Activated naive CD4-positive, alpha-beta T cell treated with anti-CD3 and anti-CD28 coated beads for 36 hours (primary cell): ENCODE measurements at places on chromosomes 16 and 17. TPM values are rescaled to one million over a fixed set of nuclear protein-coding genes. Genes with fewer than 3 reads are reported as not detected.
A peak's percentile ranks its signal among the peaks of the same experiment; 100 is the strongest.

- no peak for DNase-seq
- no peak overlapping the region for H3K4me3 ChIP-seq
- H3K27ac ChIP-seq: no peak overlapping the region
Measured at GRCh38 chr17:74920642-74921025, 2.4 kb downstream of the USH1G start.

- H3K27me3 ChIP-seq: no peaks in the 10 kb centered on the region
- H3K27ac ChIP-seq: peak overlapping the region; percentile 41
- no peak for DNase-seq
- H3K36me3 ChIP-seq: peaks cover 33% of the 10 kb centered on the region
- H3K4me1 ChIP-seq: peaks cover 34% of the 10 kb centered on the region
Measured at GRCh38 chr16:16021988-16022682, 72.7 kb downstream of the ABCC1 start.

- peaks cover 3% of the 10 kb centered on the region for H3K36me3 ChIP-seq
- H3K4me1 ChIP-seq: no peaks in the 10 kb centered on the region
- H3K27me3 ChIP-seq: no peaks in the 10 kb centered on the region
- H3K4me3 ChIP-seq: no peak overlapping the region
Measured at GRCh38 chr17:58304750-58305486, 23.7 kb downstream of the TSPOAP1 start.

GRCh38 chr17:55601874-55602364 lies 90.7 kb upstream of the SMIM36 start:
- no peak overlapping the region for H3K27ac ChIP-seq
- H3K27me3 ChIP-seq: peaks cover 3% of the 10 kb centered on the region
- DNase-seq: peak; percentile 54
- H3K4me3 ChIP-seq: no peak overlapping the region
- no peaks in the 10 kb centered on the region for H3K36me3 ChIP-seq

DNA sequence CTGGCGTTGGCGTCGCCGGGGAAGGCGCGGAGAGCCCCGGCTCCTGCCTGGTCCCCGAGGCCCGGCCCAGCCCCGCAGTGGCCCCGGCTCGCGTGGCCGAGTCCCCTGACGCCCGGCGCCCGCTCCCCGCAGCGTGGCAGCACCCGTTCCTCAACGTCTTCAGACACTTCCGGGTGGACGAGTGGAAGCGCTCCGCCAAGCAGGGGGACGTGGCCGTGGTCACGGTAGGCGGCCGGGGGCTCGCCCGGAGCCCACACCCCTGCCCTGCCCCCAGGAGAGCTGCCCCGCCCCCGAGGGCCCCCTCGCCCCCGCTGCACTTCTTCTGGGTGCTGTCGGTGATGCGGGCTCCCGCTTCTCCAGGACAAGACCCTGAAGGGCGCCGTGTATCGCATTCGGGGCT lies 466 bp downstream of the WDR90 start:
- DNase-seq: no peak
- H3K27ac ChIP-seq: no peak overlapping the region
- peaks cover 15% of the 10 kb centered on the region for H3K4me1 ChIP-seq
- no peaks in the 10 kb centered on the region for H3K27me3 ChIP-seq

DNA sequence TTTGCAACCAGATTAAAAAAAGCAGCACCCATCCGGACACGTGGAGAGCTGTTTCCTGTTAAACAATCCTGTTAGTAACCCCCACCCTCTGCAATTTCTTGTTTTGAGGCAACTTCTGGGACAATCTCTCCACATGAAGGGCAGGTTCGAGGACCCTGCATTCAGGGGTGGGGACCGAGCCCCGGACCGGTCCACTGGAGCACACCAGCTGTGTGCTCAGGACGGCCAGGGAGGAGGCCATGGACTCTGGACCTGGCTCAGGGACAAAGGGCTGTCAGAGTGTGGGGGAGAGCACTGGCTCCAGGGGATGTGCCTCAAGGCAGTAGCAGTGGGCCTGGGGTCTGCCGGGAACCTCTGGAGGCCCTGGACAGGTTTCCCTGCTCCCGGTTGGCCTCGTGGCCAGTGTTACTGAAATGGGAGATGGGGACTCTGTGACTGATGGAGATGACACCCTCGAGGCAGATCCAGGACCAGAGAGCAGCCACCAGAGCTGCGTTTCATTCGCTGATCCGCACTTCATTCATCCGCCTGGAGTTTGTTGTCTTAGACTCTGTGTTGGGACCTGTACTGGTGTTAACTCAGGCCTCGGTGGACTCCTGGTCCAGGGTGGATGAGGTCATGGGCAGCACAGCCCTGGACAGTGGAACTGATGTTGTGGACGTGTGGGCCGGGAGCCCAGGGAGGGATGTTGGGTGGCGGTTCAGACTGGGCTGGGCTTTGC lies 2.9 kb upstream of the CPNE7 start:
- peaks cover 11% of the 10 kb centered on the region for H3K27me3 ChIP-seq
- H3K36me3 ChIP-seq: no peaks in the 10 kb centered on the region
- H3K27ac ChIP-seq: no peak overlapping the region

- peaks cover 49% of the 10 kb centered on the region for H3K27me3 ChIP-seq
- H3K36me3 ChIP-seq: no peaks in the 10 kb centered on the region
- peaks cover 4% of the 10 kb centered on the region for H3K4me1 ChIP-seq
- no peak overlapping the region for H3K27ac ChIP-seq
Measured at GRCh38 chr17:49015179-49015923, 18.2 kb downstream of the IGF2BP1 start.

DNA sequence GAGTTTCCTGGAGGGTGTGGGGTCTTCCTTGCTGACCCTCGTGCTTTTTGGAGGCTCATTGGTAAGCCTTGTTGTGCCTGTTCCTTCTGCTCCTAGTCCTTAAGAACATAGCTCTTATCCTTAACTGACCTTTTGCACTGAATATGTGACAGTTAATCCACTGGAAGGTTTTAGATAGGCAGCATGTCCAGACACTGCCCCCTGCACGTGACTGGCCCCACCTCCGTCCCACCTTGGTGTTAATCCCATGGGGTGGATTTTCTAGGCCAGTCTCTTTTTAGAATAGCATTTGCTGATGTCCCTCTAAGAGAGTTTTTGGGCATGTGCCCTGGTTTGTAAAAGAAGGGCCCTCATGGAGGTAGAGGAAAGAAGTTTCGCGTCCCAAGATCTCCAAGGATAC lies 58.3 kb downstream of the RBFOX1 start:
- H3K36me3 ChIP-seq: no peaks in the 10 kb centered on the region
- H3K27ac ChIP-seq: no peak overlapping the region
- H3K4me1 ChIP-seq: no peaks in the 10 kb centered on the region
- DNase-seq: no peak
- H3K4me3 ChIP-seq: no peak overlapping the region

GRCh38 chr16:57695680-57696069 lies 1.1 kb downstream of the DRC7 start:
- H3K4me1 ChIP-seq: peaks cover 7% of the 10 kb centered on the region
- no peak for DNase-seq
- no peak overlapping the region for H3K4me3 ChIP-seq
- no peaks in the 10 kb centered on the region for H3K27me3 ChIP-seq
- no peak overlapping the region for H3K27ac ChIP-seq

GRCh38 chr16:81746566-81746965 lies 32.5 kb upstream of the PLCG2 start:
- H3K27me3 ChIP-seq: no peaks in the 10 kb centered on the region
- peak overlapping the region; percentile 78 for H3K4me3 ChIP-seq
- peak overlapping the region; percentile 82 for H3K27ac ChIP-seq
- no peak for DNase-seq

- H3K27ac ChIP-seq: no peak overlapping the region
- no peaks in the 10 kb centered on the region for H3K27me3 ChIP-seq
- no peaks in the 10 kb centered on the region for H3K4me1 ChIP-seq
- no peak for DNase-seq
- H3K4me3 ChIP-seq: no peak overlapping the region
Measured at GRCh38 chr16:25198021-25198420, 18.7 kb upstream of the AQP8 start.

DNA sequence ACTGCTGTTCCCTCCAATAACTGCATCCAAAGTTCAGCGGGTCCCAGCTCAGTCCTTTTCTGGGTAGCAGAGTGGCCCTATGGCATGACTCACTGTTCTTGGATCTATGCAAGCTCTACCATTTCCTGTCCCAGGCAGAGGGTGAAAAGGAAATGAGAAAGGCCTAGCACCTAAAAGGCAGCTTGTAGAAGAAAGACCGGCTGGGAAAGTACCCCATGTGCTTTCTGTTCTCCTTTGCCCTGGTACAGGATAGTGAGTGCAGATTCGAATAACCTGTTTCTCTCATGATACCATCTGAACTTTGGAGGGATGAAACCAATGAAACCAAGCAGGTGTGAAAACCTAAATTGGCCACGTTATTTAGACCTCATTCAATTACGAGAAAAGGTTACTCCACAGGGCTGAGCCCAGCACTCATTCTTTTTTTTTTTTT lies 12.7 kb upstream of the HASPIN start:
- peak; percentile 89 for DNase-seq
- H3K4me3 ChIP-seq: no peak overlapping the region
- no peaks in the 10 kb centered on the region for H3K27me3 ChIP-seq
- H3K27ac ChIP-seq: peak overlapping the region; percentile 87

- no peaks in the 10 kb centered on the region for H3K36me3 ChIP-seq
- peaks cover 32% of the 10 kb centered on the region for H3K4me1 ChIP-seq
- peaks cover 35% of the 10 kb centered on the region for H3K27me3 ChIP-seq
- H3K27ac ChIP-seq: no peak overlapping the region
Measured at GRCh38 chr17:79796444-79796762, 474 bp downstream of the CBX8 start.

DNA sequence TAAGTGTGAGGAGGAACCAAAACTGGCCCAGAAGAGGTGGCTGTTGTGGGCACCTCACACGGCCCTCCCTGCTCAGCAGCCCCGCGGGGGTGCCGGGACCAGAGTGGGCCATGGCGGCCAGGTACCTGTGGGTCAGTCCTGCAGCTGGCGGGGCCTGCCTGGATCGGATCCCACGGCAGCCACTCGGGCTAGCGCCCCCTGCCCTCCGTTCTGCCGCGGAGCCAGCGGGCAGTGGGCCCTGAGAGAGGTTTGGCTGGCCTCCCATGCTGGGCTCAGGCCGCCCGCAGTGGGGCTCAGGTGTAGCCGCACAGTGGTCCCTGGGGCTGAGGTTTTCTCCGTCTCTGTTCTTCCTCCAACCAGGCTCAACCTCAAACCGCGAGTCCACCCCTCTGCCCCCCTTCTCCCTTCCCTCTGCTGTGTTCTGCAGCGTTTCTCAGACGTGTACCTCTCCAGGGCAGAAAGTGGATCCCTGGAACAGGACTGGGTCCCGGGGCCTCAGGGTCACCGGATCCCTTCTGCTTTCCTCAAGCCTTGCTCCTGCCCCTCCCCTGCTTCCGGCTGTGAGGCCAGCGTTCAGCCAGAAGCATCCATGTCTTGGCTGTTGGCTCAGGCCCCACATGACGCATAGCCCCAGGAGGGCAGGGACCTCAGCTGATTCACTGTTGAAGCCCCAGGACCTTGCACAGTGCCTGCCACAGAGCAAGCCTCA lies 28.6 kb upstream of the ITGA3 start:
- H3K4me3 ChIP-seq: peak overlapping the region; percentile 68
- no peaks in the 10 kb centered on the region for H3K36me3 ChIP-seq
- peaks cover 18% of the 10 kb centered on the region for H3K4me1 ChIP-seq
- peaks cover 25% of the 10 kb centered on the region for H3K27me3 ChIP-seq
- H3K27ac ChIP-seq: no peak overlapping the region
- peak; percentile 35 for DNase-seq

- peaks cover 50% of the 10 kb centered on the region for H3K36me3 ChIP-seq
- H3K4me3 ChIP-seq: no peak overlapping the region
- DNase-seq: peak; percentile 89
- H3K4me1 ChIP-seq: peaks cover 50% of the 10 kb centered on the region
- H3K27ac ChIP-seq: peak overlapping the region; percentile 89
- H3K27me3 ChIP-seq: no peaks in the 10 kb centered on the region
Measured at GRCh38 chr17:45235416-45236281, 14.0 kb downstream of the FMNL1 start.

- H3K4me1 ChIP-seq: peaks cover 9% of the 10 kb centered on the region
- no peak for DNase-seq
- no peaks in the 10 kb centered on the region for H3K36me3 ChIP-seq
- peaks cover 2% of the 10 kb centered on the region for H3K27me3 ChIP-seq
Measured at GRCh38 chr17:34884597-34884996, 76.7 kb downstream of the CCT6B start.

- DNase-seq: no peak
- H3K4me3 ChIP-seq: no peak overlapping the region
- H3K4me1 ChIP-seq: no peaks in the 10 kb centered on the region
- H3K36me3 ChIP-seq: peaks cover 4% of the 10 kb centered on the region
- peaks cover 21% of the 10 kb centered on the region for H3K27me3 ChIP-seq
- H3K27ac ChIP-seq: no peak overlapping the region
Measured at GRCh38 chr16:77666771-77667170, 55.5 kb upstream of the NUDT7 start.

GRCh38 chr16:4402439-4403132 lies 13.8 kb downstream of the CORO7 start:
- H3K4me3 ChIP-seq: no peak overlapping the region
- H3K4me1 ChIP-seq: peaks cover 2% of the 10 kb centered on the region
- no peak overlapping the region for H3K27ac ChIP-seq
- peaks cover 16% of the 10 kb centered on the region for H3K36me3 ChIP-seq

- H3K4me1 ChIP-seq: no peaks in the 10 kb centered on the region
- H3K4me3 ChIP-seq: no peak overlapping the region
- H3K27me3 ChIP-seq: no peaks in the 10 kb centered on the region
Measured at GRCh38 chr17:55160501-55160900, 104.3 kb upstream of the HLF start.

DNA sequence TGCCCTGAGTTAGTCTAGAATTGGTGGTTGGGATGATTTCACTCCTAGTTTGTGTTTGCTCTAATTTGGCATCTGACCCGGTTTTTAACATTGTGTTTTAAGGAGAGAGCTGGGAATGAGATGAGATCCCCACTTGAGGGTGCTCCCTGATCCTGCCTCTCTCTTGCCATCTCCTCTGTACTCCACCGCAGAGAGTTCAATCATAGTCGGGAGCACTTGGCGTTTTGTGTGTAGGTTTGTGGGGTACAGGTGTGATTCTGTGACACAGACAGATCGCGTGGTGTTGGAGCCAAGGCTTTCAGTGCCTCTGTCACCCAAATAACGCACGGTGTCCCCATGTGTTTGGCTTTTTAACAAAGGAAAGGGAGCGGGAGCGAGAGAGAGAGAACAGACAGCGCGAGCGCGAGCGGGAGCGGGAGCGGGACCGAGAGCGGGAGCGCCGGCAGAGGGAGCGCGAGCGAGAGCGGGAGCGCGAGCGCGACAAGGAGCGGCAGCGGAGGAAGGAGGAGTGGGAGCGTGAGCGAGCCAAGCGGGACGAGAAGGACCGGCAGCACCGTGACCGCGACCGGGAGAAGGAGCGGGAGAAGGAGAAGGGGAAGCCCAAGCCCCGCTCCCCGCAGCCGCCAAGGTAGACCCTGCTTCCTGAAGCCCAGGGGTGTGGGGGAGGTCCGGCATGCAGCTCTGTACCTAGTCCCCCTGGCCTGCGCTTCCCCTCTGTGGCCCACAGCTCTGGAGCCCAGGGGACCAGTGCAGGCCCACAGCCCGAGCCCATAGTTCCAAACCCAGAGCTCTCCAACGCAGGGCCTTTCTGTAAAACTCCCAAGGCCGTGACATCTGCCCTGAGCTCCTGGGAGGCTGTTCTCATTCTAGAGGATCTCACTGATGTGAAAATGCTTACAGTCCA lies 27.2 kb upstream of the IL17C start:
- H3K36me3 ChIP-seq: peaks cover 32% of the 10 kb centered on the region
- H3K4me3 ChIP-seq: no peak overlapping the region
- no peaks in the 10 kb centered on the region for H3K27me3 ChIP-seq

Gene PRM1
- not detected for total RNA-seq

Gene SYNGR2
- total RNA-seq: 103 TPM

Gene OMG
- 0.10 TPM for total RNA-seq

Gene ACE
- total RNA-seq: 0.12 TPM

Gene NACA2
- total RNA-seq: not detected

Gene CDH1
- total RNA-seq: 2.7 TPM

Gene CRYBA1
- total RNA-seq: not detected

Gene RHBDL3
- not detected for total RNA-seq

Gene KRT12
- not detected for total RNA-seq
